ENCODE measurements at places on chromosomes 5 and 9.

DNA sequence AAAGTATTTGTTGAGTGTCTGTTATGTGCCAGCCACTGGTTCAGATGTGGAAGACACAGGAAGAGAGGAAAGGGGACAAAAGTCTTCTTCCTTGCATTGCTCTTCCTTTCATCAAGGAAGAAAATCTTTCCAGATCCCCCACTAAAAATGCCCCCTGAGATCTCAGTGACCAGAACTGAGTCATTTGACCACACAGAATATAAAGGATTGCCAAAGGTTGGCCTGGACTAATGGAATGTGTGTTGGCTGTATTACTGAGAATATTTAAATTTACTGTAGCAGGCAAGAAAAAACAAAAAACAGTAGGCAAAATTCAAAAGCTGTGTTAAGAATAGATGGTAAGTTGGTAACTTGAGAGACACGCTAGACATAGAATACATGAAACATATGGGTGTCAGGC, 10.0 kb upstream of the SEPTIN8 start:
- DNase-seq = no peak

- no peak for DNase-seq
These were observed 27.0 kb upstream of the PPARGC1B start for GRCh38 chr5:149702934-149703646.

- DNase-seq = no peak
These were observed 426.4 kb upstream of the MPDZ start for GRCh38 chr9:13705918-13706317.

DNA sequence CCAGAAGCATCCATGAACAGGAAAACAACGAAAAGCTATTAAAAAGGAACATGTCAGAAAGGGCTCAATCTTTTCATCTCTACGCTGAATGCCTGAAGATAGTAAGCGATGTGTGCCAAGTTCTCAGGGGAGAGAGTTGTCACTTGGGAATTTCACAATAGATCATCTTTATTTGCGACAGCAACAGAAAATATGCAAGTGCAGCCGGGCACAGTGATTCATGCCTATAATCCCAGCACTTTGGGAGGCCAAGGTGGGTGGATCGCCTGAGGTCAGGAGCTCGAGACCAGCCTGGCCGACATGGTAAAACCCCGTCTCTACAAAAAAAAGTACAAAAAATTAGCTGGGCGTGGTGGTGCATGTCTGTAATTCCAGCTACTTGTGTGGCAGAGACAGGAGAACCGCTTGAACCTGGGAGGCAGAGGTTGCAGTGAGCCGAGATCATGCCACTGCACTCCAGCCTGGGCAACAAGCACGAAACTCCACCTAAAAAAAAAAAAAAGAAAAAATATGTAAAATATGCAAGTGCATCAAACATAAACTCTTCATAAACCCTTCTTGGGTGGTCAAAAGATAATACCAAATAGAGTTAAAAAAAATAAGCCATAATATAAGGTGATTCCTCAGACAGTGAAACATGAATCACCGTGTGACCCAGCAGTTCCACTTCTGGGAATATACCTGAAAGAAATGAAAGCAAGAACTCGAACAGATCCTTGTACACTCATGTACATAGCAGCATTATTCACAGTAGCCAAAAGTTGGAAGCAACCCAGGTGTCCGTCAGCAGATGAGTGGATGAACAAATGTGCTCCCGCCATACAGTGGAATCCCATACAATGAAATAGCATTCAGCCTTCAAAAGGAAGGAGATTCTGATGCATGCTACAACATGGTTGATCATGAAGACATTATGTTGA, 16.2 kb downstream of the SFXN1 start:
- DNase-seq = no peak

GRCh38 chr5:151467576-151467975, 20.2 kb downstream of the SLC36A1 start:
- DNase-seq = no peak

DNA sequence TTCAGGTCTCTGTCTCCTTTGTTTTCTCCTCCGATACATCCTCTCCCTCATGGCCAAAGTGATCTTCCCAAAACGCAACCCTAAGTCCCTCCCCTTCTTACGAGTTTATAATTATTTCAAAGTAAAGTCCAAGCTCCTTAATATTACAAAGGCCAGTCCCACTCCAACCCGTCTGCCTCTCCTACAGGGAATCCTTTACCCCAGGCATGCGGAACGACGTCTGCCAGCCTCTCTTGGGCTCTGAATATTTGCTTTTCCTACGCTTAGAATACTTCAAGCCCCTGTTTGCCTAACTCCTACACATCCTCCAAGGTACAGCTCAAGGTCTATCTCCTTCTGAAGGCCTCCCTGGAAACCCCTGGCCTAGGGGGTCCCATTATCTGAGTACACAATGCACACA, 246.4 kb downstream of the SLIT3 start:
- no peak for DNase-seq

GRCh38 chr5:84149094-84149493, 235.6 kb downstream of the EDIL3 start:
- DNase-seq = no peak

DNA sequence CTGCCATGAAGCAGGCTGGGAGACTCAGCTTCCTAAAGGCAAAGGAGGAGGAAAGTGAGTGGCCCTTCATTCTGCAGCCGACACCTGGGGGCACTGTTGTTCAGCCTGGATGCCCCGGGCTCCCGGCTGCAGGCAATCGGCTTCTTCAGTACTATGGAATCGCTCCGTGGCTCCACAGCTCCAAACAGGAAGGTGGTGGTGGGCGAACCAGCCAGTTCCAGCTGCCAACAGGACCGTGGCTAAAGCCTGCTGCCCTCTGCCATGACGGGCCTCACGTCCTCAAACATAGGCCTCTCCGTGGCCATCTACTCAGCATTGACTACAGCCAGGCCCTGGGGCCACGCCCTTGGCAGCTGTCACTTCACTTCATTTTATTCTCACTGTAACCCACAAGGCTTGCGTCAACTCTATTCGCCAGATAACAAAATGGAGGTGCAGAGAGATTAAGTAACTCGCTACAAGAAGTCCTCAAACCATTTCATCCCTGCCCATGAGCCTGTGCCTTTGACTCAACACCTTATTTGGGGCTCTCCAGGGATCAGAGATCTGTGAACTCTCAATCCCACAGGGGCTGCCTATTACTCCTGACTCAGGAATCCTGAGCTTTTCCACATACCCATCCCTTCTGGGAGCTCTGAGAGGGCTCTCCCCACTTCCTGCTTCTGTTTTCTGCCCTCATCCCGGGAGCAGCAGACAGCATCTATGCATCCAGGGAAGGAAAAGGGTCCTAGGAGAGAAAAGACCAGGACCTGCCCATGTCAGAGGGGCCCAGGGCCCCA, 38.0 kb downstream of the PAX5 start:
- DNase-seq = peak; percentile 89

DNA sequence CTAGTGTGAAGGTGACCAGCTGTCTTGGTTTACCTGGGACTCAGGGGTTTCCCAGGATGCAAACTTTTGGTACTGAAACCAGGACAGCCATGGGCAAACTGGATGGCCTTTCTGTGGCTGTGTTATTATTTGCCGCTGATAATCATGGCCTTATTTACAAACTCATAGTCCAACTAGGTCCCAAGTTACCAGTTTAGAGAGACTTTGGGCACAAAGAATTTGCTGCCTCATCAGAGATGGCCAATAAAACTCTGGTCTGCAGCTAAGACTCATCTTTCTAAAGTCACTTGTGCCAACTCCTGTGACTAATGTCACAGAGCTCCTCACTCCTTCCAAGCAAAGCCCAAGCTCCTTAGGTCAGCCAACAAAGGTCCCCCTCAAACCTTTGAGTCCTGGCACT, 47.5 kb upstream of the PLPP6 start:
- no peak for DNase-seq

DNA sequence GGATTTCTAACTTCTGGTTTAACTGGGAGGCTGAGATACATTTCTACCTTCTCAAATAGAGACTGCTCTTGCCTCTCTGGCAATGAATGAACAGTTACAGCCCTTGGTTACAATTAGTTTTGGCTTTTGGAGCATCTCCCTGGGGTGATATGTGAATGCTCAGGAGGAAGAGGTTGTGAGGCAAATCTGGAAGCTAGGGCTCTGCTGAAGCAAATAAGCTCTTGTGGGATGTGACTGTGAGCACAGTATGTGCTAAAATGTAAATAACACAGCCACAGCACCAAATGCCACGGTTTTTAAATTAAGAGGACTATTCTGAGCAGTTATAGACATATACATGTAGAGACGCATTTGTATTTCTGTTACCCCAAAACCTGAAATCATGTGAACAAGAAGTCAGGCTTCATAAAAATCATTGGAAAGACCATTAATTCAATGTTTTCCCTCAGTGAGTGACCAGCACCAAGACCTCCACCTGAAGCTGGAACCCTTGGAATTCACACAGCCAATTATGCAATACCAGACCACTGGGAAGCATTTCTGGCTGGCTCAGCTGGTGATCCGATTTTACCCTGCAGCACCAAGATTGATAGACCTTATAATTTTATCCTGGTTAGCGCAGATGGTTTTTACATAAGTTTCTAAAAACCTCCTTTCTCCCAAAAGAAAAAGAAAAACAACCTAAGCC, 3.0 kb upstream of the SLC44A1 start:
- no peak for DNase-seq

All from H9 (cell line).